Activated T-cell treated with anti-CD3 and anti-CD28 coated beads, Interleukin-2, amount 50 U/mL, for 48 hours (primary cell): ENCODE measurements at places on chromosomes 16 and 17.
A peak's percentile ranks its signal among the peaks of the same experiment; 100 is the strongest.

GRCh38 chr16:84833542-84834402, 14.0 kb downstream of the CRISPLD2 start:
- DNase-seq, result no peak

- DNase-seq, result no peak
Measured at GRCh38 chr17:65553646-65554552, 7.5 kb downstream of the AXIN2 start.

DNA sequence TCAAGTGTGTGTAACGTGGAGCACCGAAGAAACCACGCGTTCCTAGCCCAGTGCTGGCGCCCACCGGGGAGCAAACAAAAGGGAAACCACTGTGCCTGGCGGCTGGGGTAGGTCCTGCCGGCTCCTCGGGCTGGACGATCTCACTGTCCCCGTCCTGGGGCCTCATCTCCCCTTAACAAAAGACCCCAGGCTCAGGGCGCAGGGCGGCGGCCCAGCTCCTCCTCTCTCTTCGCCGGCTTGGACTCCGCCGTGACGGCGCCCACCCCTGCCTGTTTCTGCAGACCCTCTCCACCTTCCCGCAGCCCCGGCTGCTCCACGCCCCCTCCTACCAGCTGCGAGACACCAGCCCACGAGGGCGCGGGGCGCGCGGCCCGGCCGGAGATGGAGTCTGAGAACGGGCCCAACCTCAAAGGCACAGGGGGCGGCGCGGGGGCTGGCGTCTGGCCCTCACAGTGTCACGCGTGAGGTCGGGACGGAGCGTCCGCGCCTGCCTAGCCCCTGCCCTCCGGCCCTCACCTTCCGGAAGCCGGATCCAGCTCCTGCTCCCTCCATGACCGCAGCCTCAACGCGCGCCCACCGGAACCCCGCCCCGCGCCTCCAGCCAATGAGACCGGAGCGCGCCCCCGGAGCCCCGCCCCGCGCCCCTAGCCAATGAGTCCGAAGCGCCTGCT, at the start of gene CENPX:
Gene CENPX (minus strand): TSS at position 569 of the 671 bp plus-strand sequence. CDS start 17 bp downstream, at position 552.
- DNase-seq, result no peak

DNA sequence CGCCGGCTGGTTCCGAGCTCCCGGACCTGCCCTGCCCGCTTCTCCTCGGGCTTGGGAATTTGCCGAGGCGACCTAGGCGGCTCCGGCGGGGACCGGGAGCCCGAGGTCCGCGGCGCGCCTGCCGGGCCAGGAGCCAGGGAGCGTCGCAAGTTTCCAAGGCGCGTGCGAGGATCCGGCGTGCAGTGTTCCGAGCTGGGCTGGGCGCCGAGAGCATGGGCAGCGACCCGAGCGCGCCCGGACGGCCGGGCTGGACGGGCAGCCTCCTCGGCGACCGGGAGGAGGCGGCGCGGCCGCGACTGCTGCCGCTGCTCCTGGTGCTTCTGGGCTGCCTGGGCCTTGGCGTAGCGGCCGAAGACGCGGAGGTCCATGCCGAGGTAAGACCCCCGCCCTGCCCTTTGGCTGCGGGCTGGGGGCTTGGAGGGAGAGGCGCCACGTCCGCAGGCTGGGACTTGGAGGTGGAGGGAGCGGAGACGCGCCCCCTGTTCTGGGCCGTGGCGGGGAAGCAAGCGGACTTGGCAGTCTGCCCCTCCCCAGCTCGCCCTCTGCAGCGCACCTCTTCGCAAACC, 668 bp downstream of the MMP15 start:
- DNase-seq, result peak; percentile 49

- DNase-seq, result no peak
Measured at GRCh38 chr17:19672009-19672750, 23.6 kb downstream of the ALDH3A2 start.

DNA sequence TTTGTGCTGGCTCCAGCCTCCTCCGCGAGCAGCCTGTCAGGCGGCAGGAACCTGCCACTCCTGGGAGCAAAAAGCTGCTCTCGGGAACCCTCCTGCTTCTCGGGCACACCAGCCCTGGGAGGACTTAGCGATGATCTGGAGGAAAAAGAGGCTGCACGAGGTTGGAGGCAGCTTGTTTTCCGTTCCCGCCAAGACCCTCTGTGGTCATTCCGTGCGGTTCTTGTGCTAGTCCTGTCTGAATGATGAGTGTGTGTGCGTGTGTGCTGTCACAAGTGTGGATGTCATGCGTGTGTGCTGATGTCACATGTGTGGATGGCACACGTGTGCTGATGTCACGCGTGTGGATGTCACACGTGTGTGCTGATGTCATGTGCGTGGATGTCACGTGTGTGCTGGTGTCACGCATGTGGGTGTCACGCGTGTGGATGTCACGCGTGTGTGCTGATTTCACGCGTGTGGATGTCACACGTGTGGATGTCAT, 150.0 kb downstream of the NPIPB11 start:
- DNase-seq, result no peak

DNA sequence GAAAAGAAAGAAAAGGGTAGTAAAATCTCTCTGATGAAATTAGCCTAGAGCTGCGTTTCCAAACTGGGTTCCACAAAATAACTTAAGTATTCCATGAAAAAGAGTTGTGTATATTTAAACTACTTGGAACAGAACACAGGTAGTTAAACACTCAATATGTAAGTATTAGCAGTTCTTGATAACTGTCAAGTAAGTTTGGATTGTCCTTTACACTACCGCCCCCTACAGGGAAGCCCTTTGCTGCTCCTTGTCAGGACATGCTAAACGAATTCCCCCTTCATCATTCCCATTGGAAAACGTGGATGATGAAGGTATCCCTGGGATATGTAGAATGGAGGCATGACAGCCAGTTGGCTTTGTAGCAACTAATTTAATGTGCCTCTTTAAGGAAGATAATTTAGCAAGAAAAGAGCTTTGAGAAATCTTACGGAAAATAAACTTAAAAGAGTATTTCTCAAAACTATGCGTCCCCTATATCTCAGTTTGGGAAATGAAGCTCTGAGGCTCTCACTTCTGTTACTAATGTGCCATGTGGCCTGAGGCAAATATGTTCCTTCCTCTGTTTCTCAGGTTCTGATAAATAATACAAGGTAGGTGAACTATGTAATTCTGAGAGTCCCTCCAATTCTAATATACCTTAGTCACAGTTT, 18.8 kb downstream of the NCBP3 start:
- peak; percentile 71 for DNase-seq

DNA sequence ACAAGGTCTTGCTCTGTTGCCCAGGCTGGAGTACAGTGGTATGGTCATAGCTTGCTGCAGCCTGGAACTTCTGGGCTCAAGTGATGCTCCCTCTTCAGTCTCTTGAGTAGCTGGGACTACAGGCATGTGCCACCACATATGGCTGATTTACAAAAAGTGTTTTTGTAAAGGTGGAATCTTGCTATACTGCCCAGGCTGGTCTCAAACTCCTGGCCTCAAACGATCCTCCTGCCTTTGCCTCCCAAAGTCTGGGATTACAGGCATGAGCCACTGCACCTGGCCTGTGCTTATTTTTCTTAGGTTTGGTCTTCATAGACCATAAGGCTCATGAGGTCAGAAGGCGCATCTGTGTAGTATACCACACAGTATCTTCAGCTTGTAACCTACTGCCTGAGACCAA, 5.3 kb downstream of the CLEC19A start:
- DNase-seq, result no peak

- no peak for DNase-seq
Measured at GRCh38 chr16:769934-770333, 9.4 kb downstream of the MSLN start.

GRCh38 chr17:5740937-5741336, 156.6 kb upstream of the NLRP1 start:
- DNase-seq, result no peak

GRCh38 chr16:2474877-2475412, at the start of gene TBC1D24:
TBC1D24 (plus strand) TSS chr16:2475127; CDS start chr16:2496149, 21,022 bp downstream.
- DNase-seq, result peak; percentile 91

DNA sequence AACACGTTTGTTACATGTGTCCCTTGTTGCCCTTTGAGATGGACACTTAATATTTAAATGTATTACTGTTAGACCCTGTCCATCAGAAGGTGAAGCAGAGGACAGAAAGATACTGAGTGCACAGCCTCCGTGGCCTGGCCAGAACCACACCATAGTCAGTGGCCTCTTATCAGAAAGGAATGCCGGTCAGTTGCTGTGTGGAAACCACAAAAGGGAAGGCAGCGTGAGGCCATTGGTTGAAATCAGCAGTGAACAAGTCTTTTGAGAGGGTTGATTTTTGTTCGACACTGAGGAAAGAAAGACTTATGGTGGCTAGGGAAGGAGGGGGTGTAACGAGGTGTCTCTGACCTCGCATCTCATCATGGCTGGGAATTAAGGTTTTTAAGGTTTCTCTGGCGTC, 85.4 kb upstream of the CLEC18A start:
- DNase-seq, result no peak

GRCh38 chr16:47884116-47884725, 271.6 kb downstream of the ABCC12 start:
- DNase-seq, result no peak

DNA sequence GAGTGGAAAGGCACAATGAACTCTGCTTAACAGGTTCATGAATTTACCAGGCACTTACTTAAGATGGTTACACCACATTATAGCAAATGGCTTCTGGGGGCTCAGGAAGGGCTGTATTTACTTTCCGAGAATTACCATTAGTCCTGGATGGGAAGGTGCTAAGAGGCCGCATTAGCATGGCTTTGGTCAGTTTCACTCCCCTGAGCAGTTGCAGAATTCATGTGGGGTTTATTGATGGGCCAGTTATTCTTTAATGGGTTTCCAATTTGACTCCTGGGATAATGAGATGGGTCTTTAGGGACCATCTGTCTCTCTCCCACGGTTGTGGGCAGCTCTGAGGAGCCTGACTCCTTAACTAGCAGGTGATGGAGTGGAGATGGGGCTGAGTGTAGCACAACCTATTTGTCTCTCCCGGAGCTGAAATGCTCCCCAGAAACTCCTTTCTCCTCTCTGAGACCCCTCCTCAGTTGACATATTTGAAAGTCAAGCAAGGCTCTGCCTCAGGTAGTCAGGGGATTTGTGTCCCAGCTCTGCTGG, 652.5 kb downstream of the HS3ST4 start:
- DNase-seq, result no peak

- no peak for DNase-seq
Measured at GRCh38 chr16:70662991-70663523, 16.7 kb downstream of the IL34 start.
